ENCODE measurements at places on chromosomes 4 and X. TPM values are rescaled to one million over a fixed set of nuclear protein-coding genes. Genes with fewer than 3 reads are reported as not detected.

The ADH4 gene
- 0.27 TPM for total RNA-seq

The TKTL1 gene
- not detected for total RNA-seq

The PLXNA3 gene
- total RNA-seq, result 49.0 TPM

The SLITRK4 gene
- 0.74 TPM for total RNA-seq

The BBS12 gene
- total RNA-seq, result 3.9 TPM

The MAGEC1 gene
- total RNA-seq, result not detected

Measured in lower lobe of right lung (tissue), 2 donors.